ENCODE measurements at places on chromosomes 1 and 21.

DNA sequence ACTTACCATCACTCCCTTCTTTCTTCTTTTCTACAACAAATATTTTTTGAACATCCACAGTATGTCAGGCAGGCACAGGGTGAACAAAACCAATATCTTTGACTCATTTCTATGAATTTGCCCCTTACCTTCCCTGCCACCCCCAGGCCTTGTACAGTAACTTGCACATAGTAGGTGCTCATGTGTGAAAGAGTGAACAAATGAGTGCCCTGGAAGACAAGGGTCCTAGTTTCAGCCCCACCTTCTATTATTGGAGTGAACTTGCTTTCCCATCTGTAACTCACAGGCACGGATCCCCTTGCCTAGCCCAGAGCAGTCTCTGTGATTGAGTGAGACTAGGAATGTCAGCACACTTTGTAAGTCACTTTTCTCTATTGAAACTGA is 12.8 kb downstream of the ZDHHC18 start:
- DNase-seq, result no peak

- DNase-seq, result no peak
These were observed 60.6 kb upstream of the ETV3 start for GRCh38 chr1:157198619-157199420.

DNA sequence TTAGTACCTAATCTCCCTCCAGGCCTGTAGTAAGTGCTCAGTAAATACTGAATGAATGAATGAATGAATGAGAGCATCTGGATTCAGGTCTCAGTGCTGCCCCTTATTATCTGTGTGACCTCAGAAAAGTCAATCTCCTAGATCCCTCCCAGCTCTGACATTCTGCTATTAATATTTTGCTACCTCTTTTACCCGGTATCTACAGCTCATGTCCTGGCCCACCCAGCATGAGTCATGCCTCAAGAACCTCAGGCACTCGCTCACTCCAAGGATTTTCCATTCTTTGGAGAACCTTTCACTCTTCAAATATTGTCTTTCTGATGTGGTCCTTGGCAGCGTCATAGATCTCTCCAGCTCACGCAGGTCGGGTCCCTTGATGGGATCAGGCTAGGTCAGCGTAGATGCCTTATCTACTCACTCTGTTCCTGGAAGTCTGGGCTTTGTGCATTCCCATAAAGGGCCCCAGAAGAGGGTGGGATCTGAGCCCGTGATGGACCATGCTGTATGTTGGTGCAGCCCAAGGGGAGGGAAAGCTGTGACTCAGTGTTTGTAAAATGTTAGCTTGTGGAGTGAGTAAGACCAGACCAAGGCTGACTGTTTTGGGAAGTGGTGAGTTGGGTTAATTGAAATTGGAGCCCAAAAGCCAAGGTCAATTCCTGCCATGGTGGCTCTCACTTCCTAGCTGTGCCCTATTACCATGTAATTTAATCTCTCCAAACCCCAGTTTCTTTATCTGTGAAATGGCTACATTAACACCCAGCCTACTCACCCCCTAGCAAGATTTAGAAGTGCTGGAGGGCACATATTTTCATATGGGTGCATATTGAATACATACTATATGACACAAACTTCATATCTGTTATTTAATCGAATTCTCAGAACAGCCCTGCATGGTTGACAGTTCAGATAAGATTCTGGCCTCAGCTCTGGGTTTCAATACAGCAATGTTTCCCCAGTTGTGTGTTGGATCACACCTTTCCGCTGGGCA is 214.1 kb upstream of the USP24 start:
- no peak for DNase-seq

- DNase-seq, result no peak
These were observed 187.3 kb downstream of the SLC44A5 start for GRCh38 chr1:75423616-75424015.

DNA sequence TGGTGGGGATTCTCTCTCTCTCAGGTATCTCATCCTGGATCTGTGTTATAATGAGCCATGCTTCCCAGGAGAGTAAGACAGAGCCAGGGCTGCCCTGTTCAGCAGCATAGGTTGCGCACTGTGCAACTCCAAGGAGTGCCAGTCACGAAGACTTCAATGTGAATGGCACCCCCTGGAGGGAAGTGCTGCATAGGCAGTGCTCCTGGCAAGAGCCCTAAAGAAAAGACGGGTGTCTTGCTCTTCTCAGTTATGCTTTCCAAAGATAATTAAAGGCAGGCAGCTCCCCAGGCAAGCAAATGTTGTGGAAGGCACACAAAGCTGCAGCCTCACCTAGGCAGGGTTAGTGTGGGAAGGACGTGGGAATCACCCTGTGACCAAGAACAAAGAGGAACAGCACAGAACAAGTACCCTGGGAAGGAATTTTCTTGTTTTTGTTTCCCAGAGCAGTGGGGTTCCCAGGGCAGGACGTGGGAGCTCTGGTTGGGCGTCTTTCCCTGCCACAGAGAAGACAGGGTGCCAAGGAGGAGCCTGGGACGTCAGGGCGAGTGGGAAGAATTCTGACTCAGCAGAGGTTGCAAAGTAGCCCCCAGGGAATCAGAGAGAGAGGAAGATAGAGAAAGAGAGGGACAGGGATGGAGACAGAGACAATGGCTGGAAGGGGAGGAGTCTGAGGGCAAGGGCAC is 120.9 kb downstream of the KCNN3 start:
- no peak for DNase-seq

- no peak for DNase-seq
These were observed 110.4 kb downstream of the KCNT2 start for GRCh38 chr1:196497817-196498216.

GRCh38 chr1:93960641-93961147 is 51.5 kb upstream of the GCLM start:
- no peak for DNase-seq

- DNase-seq, result no peak
These were observed 302.4 kb downstream of the PTGER3 start for GRCh38 chr1:70745199-70745598.

DNA sequence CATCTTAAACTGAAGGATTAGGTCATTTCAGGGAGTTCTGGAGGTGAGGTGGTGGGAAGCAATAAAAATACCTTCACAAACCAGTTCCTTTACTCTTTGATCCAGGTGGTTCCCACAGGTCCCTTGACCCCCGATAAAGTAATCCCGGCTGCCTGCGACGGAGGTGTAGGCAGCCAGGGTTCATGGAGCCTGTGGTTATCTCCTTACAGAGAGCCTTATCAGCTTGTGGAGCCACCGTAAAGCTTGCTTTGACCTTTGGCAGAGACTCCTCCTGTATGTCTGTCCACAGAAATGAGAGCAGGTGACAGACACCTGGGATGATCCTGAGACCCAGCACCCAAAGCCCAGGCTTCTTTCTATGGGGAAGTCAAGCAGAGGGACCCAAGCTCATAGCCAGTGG is 243.4 kb downstream of the KIF26B start:
- no peak for DNase-seq

DNA sequence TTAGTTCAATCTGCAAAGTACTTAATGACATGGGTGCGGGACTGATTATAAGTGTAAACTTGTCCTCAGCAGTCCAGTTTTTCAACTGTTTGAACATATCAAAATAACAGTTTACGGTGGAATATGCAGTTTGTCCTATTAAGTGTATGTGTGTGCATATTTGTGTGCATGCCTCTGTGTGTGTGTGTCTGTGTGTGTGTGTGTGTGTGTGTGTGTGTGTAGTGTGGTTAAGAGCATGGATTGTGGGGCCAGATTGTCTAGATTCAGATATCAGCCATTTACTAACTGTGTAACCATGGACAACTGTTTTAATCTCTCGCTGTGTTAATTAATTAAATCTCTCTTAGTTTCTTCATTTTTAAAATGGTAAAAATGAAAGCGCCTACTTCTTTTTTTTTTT is 39.0 kb downstream of the NEXN start:
- DNase-seq, result no peak

GRCh38 chr1:6998267-6998666 is 213.0 kb downstream of the CAMTA1 start:
- DNase-seq, result no peak

DNA sequence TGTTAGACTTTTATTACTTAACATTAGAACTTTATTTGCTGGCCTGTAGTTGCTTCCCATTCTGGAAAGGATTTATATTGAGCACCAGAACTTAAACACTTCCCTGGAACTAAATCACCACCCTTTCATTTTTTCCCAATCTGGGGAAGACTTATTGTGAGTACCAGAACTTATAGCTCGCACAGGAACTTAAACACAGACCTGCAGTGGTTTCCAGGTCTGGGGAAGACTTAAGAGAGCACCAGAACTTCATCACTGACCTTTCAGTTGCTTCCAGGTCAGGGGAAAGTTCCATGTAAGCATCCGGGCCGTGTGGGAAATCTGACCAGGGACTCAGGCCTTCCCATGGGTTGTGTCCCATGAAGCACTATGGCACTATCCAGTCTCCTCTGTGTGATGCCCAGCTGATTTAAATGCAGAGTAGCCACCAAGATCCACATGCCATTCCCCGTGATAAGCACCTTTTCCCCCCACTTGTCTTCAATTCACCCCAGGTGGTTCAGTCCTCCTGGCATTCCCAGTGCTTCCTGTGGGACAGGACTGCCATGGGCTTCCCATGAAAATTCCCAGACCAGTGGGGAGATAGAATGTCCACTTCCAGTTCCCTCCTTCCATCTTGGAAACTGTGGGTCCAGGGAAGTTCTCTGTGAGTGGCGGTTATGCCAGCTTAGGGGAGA is 48.9 kb downstream of the C4BPA start:
- no peak for DNase-seq

DNA sequence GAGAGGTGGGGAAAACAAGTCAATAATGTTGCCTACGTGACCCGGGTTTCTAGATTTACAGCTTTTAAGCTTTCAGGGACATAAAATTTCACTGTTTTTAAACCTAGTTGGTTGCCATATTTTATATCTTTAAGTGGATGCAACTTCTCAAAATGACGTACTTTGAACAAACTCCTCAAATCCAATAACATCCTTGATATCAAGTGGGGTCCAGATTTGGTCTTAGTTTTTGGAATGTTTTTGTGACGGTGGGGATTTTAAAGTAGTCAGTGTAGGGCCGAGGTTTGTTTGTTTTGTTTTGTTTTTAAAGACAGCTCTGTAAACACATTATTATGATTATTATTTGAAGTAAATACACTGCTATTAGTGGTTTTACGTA is 453 bp downstream of the CDKN2C start:
- no peak for DNase-seq

Data from frontal cortex (tissue), 4 donors.